ENCODE measurements at places on chromosomes 2 and 18. TPM values are rescaled to one million over a fixed set of nuclear protein-coding genes. Genes with fewer than 3 reads are reported as not detected.

Gene ALPP
- total RNA-seq = not detected

Gene KYNU
- 1.5 TPM for total RNA-seq

Gene SLC9A2
- total RNA-seq = 0.08 TPM

Gene MCEE
- 8.6 TPM for total RNA-seq

Gene SH3RF3
- total RNA-seq = 0.33 TPM

Gene LYPD6
- not detected for total RNA-seq

Gene CHN1
- 3.2 TPM for total RNA-seq

Gene C2orf76
- 10.7 TPM for total RNA-seq

Gene CABLES1
- 1.5 TPM for total RNA-seq

Gene PSD4
- total RNA-seq = 172 TPM

Gene RGPD4
- 0.08 TPM for total RNA-seq

Gene PSMA8
- 2.1 TPM for total RNA-seq

Gene CDK15
- total RNA-seq = not detected

Gene RNU2-63P
- 27.8 TPM for total RNA-seq

Gene CAPN13
- 0.08 TPM for total RNA-seq

Gene TUBA3E
- not detected for total RNA-seq

Gene ERBB4
- total RNA-seq = not detected

Gene CNRIP1
- 0.13 TPM for total RNA-seq

Gene LAPTM4A
- 27.3 TPM for total RNA-seq

Gene POTEJ
- not detected for total RNA-seq

Gene ITM2C
- total RNA-seq = 17.2 TPM

Gene CPO
- not detected for total RNA-seq

Gene C1GALT1C1L
- 0.20 TPM for total RNA-seq

Gene ANKRD29
- total RNA-seq = not detected

Gene PAIP2B
- total RNA-seq = 1.0 TPM

Gene UBXN4
- 91.1 TPM for total RNA-seq

Gene TMEM198
- total RNA-seq = 4.3 TPM

Gene CHRNG
- total RNA-seq = not detected

Gene TBR1
- not detected for total RNA-seq

Gene NAT8
- not detected for total RNA-seq

Gene MIB1
- 16.0 TPM for total RNA-seq

Gene SULT1C2
- not detected for total RNA-seq

Gene MYOM1
- 0.42 TPM for total RNA-seq

Gene MARCO
- total RNA-seq = 0.56 TPM

All from activated T-cell treated with anti-CD3 and anti-CD28 coated beads, Interleukin-2, amount 50 U/mL, for 4 hours (primary cell).